CD8-positive, alpha-beta memory T cell (primary cell): ENCODE measurements at places on chromosomes 2 and 18. TPM values are rescaled to one million over a fixed set of nuclear protein-coding genes. Genes with fewer than 3 reads are reported as not detected.

The TGFA gene
- polyA plus RNA-seq: 3.0 TPM

GRCh38 chr2:88563129-88563528, 64.1 kb downstream of the EIF2AK3 start:
- H3K27ac ChIP-seq: no peak overlapping the region
- DNase-seq: no peak
- H3K4me3 ChIP-seq: no peak overlapping the region
- no peaks in the 10 kb centered on the region for H3K27me3 ChIP-seq

The SCYGR8 gene
- not detected for polyA plus RNA-seq

GRCh38 chr2:26706093-26706492, 13.6 kb downstream of the KCNK3 start:
- H3K4me3 ChIP-seq: no peak overlapping the region
- H3K27me3 ChIP-seq: no peaks in the 10 kb centered on the region
- DNase-seq: no peak
- H3K27ac ChIP-seq: no peak overlapping the region

DNA sequence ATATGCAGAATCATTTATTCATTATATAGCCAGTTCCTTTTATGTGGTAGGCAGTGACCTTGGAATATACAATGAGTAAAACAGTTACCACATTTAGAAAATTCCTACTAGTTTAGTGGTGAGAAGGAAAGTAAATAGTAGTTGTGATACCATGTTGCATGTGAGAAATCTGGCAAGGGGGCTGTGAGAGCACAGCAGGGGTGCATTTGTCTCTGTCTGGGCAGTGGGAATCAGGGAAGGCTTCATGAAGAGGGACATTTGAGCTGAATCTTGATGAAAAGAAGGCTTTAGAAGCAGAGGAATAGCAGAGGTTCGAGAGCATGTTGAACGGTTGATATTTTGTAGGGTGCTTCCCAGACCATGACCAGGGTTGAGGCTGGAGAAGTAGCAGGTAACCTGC, 78.7 kb downstream of the RAB3GAP1 start:
- DNase-seq: no peak
- H3K36me3 ChIP-seq: peaks cover 19% of the 10 kb centered on the region
- no peak overlapping the region for H3K4me3 ChIP-seq
- H3K4me1 ChIP-seq: no peaks in the 10 kb centered on the region
- no peaks in the 10 kb centered on the region for H3K27me3 ChIP-seq

DNA sequence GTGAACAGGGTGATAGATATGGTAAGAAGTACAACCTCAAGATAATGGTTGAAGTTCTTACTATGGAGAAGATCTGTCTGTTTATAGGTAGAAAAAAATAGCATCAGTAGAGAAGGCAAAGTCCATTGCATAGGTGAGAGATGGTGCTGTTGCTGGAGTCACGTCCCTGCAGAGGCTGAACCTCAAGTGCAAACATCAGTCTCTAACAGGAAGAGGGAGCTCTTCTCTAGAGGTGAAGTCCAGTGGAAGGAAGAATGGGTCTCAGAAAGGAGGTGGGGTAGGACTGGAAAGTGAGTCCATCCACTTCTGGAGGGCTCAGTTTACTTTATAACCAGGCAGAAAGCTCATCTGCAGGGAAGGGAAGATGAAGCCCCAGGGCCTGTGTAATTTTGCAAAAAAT, 337.7 kb downstream of the MEIS1 start:
- H3K36me3 ChIP-seq: no peaks in the 10 kb centered on the region
- H3K4me3 ChIP-seq: no peak overlapping the region
- H3K27ac ChIP-seq: no peak overlapping the region
- H3K4me1 ChIP-seq: no peaks in the 10 kb centered on the region
- H3K27me3 ChIP-seq: no peaks in the 10 kb centered on the region
- DNase-seq: no peak

DNA sequence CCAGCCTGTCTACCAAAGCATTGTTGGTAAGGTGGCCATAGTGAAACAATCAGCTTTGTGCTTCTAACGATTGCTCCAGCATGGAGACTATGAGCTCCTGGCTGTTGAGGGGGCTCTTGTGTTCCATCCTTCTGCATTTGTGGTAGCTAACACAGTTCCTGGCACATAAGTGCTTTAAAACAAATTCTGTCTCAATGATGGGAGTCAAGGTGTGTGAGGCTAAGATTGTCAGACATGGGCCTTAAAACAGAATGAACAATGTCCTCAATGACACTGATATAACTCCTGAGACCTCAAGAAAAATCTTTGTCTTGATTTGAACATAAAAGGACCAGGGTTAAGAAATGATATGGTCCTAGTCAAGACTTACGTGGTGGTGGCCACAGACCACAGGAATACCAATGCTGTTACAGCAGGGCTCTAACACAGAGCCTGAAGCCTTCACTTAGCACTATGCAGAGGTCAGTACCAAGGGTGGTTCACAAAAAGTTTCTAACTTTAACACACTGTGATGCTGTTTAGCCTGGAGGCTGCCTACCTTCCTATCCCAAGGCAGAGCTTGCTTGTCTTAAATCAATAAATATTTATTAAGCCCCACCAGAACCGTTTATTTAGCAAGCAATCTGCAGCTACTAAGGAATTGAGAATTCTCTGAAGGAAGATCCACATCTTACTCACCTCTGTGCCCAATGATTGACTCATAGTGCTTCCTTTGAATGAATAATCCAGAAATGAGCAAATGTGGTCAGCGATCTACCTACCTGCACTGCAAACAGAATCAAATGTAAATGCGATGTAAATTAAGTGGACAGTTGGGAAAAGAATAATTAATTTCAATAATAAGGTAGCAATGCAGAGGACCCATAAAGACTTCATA, 35.1 kb downstream of the EVA1A start:
- H3K4me1 ChIP-seq: no peaks in the 10 kb centered on the region
- no peak overlapping the region for H3K27ac ChIP-seq
- no peak for DNase-seq
- H3K36me3 ChIP-seq: no peaks in the 10 kb centered on the region
- no peak overlapping the region for H3K4me3 ChIP-seq
- H3K27me3 ChIP-seq: no peaks in the 10 kb centered on the region

- H3K27me3 ChIP-seq: no peaks in the 10 kb centered on the region
- DNase-seq: no peak
- no peak overlapping the region for H3K27ac ChIP-seq
- H3K4me1 ChIP-seq: no peaks in the 10 kb centered on the region
- no peak overlapping the region for H3K4me3 ChIP-seq
Observed at GRCh38 chr18:44521668-44522022, 159.0 kb upstream of the SETBP1 start.

GRCh38 chr2:30503695-30504052, 56.6 kb downstream of the LCLAT1 start:
- H3K36me3 ChIP-seq: no peaks in the 10 kb centered on the region
- H3K27ac ChIP-seq: no peak overlapping the region
- DNase-seq: no peak
- H3K4me1 ChIP-seq: peaks cover 34% of the 10 kb centered on the region
- no peaks in the 10 kb centered on the region for H3K27me3 ChIP-seq

- DNase-seq: peak; percentile 74
- H3K36me3 ChIP-seq: no peaks in the 10 kb centered on the region
- peak within 1 kb of the TSS; percentile 79 for H3K27ac ChIP-seq
- peaks cover 13% of the 10 kb centered on the region for H3K4me1 ChIP-seq
- H3K27me3 ChIP-seq: no peaks in the 10 kb centered on the region
Observed at GRCh38 chr2:190649035-190649797, at the start of gene NAB1. Gene NAB1 (plus strand): TSS chr2:190649083. CDS start chr2:190659177, 10,094 bp downstream.

The DNPEP gene
- polyA plus RNA-seq: 69.1 TPM

DNA sequence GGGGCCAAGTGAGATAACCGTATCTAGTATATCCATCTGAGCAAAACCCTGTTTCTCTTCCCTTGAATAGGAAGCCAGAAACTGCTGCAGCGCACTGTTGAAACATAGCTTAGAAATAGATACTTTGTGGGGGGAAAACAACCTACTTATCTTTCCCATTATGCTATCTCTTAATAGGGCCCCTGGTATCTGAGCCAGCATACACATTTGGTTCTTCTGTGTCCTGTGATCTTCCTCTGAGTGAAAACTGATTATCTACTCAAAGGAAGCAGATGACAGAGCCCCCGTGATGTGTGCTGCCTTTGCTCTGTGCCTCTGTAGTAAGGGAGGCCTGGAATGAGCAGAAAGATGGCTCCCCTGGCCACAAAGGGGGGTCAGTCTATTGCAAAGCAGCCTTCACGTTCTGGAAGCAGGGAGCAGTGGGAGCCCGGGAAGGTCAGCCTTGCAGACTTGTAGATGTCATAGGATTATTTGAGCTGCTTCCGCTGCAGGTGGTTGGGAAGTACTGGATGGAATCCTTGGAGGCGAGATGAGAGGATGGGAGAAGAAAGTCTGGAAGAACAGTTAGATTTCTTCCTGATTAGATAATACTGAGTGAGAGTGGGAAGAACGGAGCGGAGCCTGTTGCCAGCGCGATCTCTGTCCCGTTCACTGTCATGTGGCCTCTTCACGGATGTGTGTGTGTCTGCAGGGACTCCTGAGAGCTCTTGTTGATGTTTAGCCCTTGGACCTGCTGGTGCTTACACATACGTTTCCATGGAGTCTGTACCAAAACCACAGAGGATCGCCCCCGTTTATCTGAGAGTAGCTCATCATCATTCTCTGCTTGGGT, 150.1 kb downstream of the AGAP1 start:
- no peak overlapping the region for H3K27ac ChIP-seq
- H3K36me3 ChIP-seq: no peaks in the 10 kb centered on the region
- H3K4me1 ChIP-seq: no peaks in the 10 kb centered on the region
- no peaks in the 10 kb centered on the region for H3K27me3 ChIP-seq

- no peak overlapping the region for H3K4me3 ChIP-seq
- no peak overlapping the region for H3K27ac ChIP-seq
- peak; percentile 20 for DNase-seq
- no peaks in the 10 kb centered on the region for H3K27me3 ChIP-seq
- no peaks in the 10 kb centered on the region for H3K36me3 ChIP-seq
- H3K4me1 ChIP-seq: no peaks in the 10 kb centered on the region
Observed at GRCh38 chr18:47756364-47757016, 174.0 kb downstream of the SMAD2 start.

The GPR45 gene
- polyA plus RNA-seq: not detected

The SNORC gene
- not detected for polyA plus RNA-seq

GRCh38 chr2:66000901-66001300, 434.0 kb upstream of the MEIS1 start:
- no peak overlapping the region for H3K27ac ChIP-seq
- no peaks in the 10 kb centered on the region for H3K36me3 ChIP-seq
- no peaks in the 10 kb centered on the region for H3K27me3 ChIP-seq
- H3K4me1 ChIP-seq: no peaks in the 10 kb centered on the region

DNA sequence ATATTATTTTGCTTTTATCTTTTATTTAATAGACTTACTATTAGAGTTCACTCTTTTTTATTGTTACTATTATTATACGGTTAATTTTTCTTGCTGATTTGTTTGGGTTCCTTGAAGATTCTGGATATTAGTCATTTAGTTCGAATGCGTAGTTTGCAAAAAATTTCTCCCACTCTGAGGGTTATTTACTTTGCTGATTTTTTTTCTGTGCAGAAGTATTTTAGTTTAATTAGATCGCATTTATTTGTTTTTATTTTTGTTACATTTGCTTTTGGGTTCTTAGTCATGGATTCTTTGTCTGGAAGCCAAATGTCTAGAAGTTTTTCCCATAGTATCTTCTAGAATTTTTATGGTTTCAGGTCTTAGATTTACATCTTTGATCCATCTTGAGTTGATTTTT, 585.2 kb downstream of the CPS1 start:
- no peak overlapping the region for H3K27ac ChIP-seq
- H3K27me3 ChIP-seq: no peaks in the 10 kb centered on the region
- DNase-seq: no peak

- H3K4me3 ChIP-seq: no peak overlapping the region
- H3K27ac ChIP-seq: no peak overlapping the region
- no peaks in the 10 kb centered on the region for H3K27me3 ChIP-seq
- no peak for DNase-seq
Observed at GRCh38 chr2:180905002-180905401, 75.4 kb upstream of the UBE2E3 start.

GRCh38 chr2:214837466-214837865, 28.0 kb upstream of the BARD1 start:
- no peak for DNase-seq
- no peak overlapping the region for H3K27ac ChIP-seq
- H3K27me3 ChIP-seq: no peaks in the 10 kb centered on the region
- H3K36me3 ChIP-seq: no peaks in the 10 kb centered on the region

DNA sequence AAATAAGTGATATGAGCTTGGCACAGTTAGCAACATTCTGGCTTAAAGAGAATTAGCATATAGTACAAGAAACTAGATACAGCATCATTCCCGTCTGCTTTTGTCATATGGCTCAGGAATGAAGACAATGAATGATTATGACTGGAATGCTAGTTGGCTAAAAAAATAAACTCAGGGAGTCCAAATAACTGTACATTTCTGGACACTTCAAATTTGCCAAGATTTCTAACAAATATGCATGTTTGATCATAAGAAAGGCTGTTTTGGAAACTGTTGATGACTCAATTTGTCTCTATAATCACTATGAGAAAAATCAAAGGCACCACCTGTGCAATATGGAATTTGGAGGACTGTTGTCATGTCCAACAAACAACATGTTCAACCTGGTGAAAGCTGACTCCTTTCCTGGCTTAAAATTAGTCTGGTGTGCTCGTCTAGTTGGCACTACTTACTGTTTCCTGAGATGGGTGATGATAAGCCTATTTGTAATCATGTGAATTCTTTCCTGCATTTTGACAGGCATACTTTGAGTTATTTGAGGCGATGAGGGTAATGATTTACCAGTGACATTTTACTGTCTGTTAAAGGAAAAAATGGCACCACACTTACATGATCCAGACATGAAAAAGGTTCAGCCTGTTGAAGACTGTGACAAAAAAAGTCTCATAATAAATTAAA, 133.9 kb upstream of the CDH20 start:
- H3K36me3 ChIP-seq: no peaks in the 10 kb centered on the region
- H3K4me3 ChIP-seq: no peak overlapping the region
- no peaks in the 10 kb centered on the region for H3K27me3 ChIP-seq
- H3K4me1 ChIP-seq: no peaks in the 10 kb centered on the region
- DNase-seq: no peak

The PARD3B gene
- polyA plus RNA-seq: not detected

GRCh38 chr2:217791551-217791950, 211.2 kb downstream of the TNS1 start:
- peaks cover 15% of the 10 kb centered on the region for H3K4me1 ChIP-seq
- H3K4me3 ChIP-seq: no peak overlapping the region
- H3K27ac ChIP-seq: no peak overlapping the region
- DNase-seq: no peak

- H3K4me1 ChIP-seq: no peaks in the 10 kb centered on the region
- no peak overlapping the region for H3K4me3 ChIP-seq
- no peaks in the 10 kb centered on the region for H3K27me3 ChIP-seq
Observed at GRCh38 chr2:23107327-23107941, 277.5 kb upstream of the KLHL29 start.

GRCh38 chr2:36456227-36457175, 100.9 kb downstream of the CRIM1 start:
- no peak overlapping the region for H3K27ac ChIP-seq
- H3K36me3 ChIP-seq: no peaks in the 10 kb centered on the region
- H3K4me1 ChIP-seq: peaks cover 8% of the 10 kb centered on the region
- H3K4me3 ChIP-seq: no peak overlapping the region
- no peaks in the 10 kb centered on the region for H3K27me3 ChIP-seq

The RPRM gene
- polyA plus RNA-seq: not detected

- H3K27ac ChIP-seq: no peak overlapping the region
- H3K27me3 ChIP-seq: no peaks in the 10 kb centered on the region
- H3K36me3 ChIP-seq: no peaks in the 10 kb centered on the region
- no peaks in the 10 kb centered on the region for H3K4me1 ChIP-seq
- DNase-seq: no peak
Observed at GRCh38 chr18:10006311-10006893, 92.6 kb downstream of the VAPA start.

The CTAGE1 gene
- polyA plus RNA-seq: not detected

GRCh38 chr2:45005261-45006002, 3.8 kb downstream of the SIX2 start:
- DNase-seq: no peak
- H3K4me1 ChIP-seq: no peaks in the 10 kb centered on the region
- peaks cover 37% of the 10 kb centered on the region for H3K27me3 ChIP-seq
- H3K36me3 ChIP-seq: no peaks in the 10 kb centered on the region
